GM12865 (cell line): ENCODE measurements at places on chromosomes 6 and 20.

- DNase-seq: peak; percentile 92
Measured at GRCh38 chr6:33276864-33277662, at the start of gene B3GALT4. B3GALT4 (plus strand) TSS chr6:33277123; CDS start chr6:33277420, 297 bp downstream.

DNA sequence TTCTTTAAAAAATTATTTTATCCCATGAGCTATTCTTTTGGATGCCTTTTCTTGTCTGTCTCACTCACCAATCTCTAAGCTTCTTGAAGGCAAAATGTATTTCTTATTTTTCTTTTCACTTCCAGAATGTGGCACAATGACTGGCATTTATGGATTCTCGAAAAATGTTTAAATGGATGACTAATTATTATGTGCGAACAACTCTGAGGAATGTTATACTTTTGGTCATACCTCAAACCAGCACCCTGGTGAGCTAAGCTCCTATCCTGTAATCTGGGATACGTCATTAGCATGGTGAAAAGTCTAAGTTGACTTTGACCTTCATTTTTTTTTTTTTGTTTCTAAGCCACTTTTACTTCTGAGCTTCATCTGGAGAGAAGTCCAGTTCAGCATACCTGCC lies 214.0 kb upstream of the CEP162 start:
- no peak for DNase-seq

DNA sequence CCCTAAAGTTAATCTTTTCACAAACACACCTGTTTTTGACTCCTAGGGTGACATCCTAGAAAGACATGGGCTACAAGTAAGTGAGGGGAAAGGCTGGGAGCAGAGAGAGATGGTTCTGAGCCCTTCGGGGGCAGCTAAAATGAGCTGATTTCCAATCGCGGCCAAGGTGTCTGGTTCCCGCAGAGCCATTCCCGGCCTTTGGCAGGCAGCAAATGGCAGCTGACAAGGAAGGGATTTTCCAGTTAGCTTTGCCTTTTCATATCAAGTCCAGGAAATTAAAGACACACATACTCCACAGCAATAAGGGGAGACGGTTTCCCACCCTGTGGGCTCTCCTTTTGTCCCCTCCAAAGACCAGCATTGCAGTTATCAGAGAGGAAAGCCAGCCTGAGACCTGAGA lies 228.5 kb downstream of the ZMYND8 start:
- no peak for DNase-seq

DNA sequence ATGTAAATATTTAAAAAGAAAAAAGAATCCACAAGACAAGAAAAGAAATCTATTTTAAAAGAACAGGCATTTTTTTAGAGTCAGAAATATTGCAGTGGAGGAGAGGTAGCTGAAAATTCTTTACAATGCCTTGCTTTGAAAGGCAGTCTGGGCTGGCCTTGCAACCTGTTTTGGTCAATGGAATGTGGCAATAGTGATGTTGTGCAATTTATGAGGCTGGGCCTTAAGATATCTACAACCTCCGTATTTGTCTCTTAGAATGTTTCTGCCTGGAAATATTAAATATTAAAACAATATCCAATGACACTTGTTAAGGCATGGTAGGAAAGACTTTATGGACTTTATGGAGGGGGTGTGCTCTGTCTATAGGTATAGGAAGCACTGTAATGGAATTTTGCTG lies 14.8 kb upstream of the SCGN start:
- no peak for DNase-seq

GRCh38 chr20:2350606-2351005 lies 30.1 kb upstream of the TGM6 start:
- DNase-seq: no peak

DNA sequence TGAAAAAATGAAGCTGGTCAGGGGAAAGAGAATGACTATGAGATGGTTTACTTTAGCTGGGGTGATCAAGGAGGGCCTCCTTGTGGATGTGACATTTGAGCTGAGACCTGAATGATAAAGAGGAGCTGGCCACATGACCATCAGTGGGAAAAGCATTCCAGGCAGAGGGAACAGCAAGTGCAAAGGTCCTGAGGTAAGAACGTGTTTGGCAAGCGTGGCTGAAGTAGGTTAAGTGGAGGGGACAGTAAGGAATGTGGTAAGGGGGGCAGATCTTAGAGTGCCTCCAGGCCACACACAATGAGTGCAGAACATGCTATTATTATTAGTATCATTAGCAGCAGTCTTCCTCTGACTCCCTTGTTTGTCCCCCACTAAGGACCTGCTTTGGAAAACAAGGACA lies 92.6 kb downstream of the KCNB1 start:
- DNase-seq: no peak

DNA sequence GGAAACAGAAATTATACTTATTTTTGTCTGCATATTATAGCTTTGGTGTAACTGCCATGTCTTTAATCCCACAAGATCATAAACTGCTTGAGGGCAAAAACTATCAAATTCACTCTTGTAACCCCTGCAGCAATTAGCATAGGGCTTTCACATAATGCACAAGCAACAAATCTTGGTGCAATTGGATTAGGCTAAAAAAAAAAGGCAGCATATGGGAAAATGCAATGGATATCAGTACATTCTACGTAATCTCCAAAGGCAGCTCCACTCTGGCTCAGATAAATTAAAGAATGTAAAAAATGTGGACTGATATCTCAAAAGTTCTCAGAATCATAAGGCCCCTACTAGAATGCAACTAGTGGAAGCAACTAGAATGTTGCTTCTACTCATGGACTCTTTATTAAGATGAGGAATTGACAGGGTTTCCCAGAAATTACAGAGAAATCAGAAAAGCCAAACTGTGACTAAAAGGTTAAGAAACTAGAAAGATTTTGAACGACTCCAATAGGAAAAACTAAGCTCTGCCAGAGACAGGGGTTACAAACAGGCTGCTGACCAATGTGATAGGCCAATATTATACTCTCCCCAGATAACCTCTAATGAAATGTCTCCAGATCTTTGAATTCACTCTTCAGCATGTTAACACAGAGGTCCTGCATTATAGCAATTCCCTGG lies 55.0 kb downstream of the FILIP1 start:
- no peak for DNase-seq

DNA sequence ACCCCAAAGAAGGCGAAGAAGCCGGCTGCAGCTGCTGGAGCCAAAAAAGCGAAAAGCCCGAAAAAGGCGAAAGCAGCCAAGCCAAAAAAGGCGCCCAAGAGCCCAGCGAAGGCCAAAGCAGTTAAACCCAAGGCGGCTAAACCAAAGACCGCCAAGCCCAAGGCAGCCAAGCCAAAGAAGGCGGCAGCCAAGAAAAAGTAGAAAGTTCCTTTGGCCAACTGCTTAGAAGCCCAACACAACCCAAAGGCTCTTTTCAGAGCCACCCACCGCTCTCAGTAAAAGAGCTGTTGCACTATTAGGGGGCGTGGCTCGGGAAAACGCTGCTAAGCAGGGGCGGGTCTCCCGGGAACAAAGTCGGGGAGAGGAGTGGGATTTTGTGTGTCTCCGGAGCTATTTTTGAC lies 69.6 kb downstream of the HFE start:
- no peak for DNase-seq

DNA sequence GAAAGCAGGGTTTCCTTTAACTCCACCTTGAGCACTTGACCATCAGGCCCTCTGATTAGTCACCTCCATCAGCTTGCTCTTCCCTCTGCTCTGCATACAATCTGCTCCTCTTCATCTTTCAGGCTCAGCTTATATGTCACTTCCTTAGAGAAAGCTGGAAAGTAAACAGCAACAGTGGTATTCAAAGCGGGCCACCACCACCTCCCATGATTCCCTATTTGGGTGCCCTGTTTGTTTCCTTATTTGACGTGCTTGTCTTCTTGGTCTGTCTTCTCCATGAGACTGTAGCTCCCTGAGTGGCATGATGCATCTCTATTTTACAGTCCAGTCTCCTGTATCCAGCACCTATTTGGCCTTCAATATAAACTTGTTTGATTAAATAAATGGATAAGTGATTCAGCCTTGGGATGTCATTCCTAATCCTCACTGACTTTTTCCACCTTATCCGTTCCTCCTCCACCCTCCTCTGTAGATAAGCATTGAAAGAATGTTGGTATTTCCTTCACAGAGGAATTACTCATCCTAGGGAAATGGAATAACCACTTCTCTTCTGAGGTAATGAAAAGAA lies 102.8 kb upstream of the SGK1 start:
- DNase-seq: no peak

DNA sequence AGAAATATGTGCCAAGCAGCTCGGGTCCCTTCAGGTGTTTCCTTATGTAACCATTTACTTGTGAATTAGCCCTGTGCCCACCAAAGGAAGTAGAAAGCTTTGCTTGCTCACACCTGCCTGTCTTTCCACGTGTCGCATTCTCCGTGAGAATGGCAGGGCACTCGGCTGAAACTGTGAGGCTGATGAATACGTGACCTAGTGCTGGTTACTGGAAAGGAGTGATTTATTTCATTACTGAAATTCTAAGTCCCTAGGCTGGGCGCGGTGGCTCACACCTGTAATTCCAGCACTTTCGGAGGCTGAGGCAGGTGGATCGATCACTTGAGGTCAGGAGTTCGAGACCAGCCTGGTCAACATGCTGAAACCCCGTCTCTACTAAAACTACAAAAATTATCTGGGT lies 45.9 kb upstream of the TULP1 start:
- DNase-seq: no peak

DNA sequence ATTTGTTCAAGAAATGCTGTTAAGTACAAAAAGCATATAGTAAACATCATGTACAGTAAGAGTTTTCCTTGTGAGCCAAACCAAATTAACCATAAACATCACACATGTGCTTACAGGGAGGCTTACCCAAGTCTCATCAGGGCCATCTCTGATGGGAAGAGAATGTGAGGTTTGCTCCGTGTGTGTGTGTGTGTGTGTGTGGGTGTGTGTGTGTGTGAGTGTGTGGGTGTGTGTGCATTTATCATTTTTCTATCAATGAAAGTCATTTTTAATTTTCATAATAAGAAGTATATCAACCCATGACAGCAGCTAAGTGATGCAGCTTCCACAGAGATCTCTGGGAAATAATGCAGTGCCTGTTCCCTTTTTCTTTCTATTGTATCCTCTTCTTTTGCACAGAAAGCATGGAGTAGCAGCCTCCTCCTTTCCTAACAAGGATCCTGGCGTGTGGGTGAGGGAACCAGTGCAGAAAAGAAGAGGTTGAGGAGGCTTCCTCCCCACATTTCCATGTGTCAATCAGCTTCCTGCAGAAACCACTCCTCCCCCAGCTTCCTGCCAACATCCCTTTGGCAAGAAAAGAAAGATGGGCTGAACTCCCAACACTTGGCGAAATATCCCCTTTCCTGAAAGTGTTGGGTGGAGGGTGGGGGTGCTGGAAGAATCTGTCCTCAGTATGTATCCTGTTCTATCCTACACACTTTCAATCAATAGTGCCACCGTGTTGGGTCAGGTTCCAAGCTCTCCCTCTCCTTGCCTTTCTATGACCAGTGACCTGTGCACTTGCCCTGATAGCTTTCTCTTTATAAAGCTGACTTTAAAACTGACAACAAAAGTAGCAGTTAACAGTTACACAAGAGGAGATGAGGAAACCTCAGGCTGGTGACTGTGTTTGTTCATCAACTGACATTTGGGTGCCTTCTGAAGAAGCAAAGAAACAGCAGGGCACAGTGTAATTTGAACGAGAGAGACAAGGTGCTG lies 251.8 kb upstream of the CITED2 start:
- DNase-seq: no peak

DNA sequence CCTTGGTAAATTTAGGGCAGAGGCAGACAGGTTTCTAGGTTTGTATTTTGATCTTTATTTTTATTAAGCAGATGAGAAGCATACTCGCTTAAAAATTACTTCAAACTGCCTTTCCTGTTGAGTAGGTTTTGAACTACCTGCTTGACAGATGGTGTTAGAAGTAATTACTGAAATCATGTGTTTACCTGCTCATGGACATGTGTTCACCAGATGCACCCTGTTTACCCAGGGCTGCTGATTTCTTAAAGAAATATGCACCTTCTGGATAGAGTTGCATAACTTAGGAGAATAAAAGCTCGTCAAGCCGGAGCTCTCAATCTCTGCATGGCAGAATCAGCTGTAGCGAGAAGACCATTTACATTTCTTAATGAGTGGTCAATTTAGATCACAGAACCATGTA lies 165.1 kb downstream of the CDKAL1 start:
- no peak for DNase-seq

DNA sequence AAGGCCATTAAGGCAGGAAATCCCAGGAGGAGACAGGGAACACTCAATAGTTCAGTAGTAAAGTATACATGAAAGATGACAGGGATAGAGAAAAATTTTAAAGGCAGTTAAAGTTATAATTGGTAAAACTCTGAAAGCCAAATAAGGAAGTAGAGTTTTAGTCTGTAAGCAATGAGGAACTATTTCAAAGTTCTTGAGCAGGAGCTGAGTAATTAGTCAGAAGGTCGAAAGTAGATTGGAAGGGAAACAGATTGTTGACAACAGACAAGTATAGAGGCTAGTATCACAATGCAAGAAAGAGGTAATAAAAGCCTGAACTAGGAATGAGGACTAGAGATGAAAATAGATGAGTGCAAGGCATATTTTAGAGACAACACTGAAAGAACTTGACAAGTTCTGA lies 150.3 kb downstream of the CDK19 start:
- DNase-seq: peak; percentile 23

GRCh38 chr6:137892271-137892708 lies 25.2 kb downstream of the TNFAIP3 start:
- peak; percentile 27 for DNase-seq

DNA sequence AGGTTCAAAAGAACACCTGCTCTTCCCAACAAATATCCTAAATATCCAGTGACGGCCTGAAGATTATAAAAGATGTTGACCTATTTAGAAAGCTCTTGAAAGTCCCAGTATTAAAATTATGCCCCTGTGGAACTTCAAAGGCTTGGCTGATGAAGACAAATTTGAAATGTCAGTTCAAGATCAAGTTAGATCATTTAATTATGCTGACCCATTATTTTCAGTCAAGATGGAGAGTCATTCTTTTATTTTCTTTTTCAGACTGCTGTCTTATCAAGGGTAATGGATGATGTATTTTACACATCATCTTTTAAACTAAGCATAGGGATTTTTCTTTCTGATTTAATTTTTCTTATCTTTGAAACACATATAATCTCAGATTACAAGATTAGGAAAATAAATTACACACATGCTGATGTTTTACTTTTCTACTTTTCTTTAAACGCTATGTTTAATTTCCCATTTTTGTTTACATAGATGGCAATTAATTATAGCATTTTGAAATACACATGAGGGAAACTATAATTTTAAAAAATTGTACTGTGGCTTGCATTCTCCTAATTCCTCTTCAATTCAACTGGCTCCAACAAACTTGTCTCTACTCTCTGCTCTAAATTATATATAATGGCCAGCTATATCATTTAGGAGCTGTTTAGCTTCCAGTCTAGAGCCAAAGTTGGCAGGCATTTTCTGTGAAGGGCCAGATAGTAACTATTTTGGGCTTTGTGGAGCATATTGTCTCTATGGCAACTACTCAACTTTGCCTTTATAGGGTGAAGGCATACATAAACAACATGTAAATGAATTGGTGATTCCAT lies 123.7 kb downstream of the RCAN2 start:
- DNase-seq: no peak
